ENCODE measurements at places on chromosomes 4 and X. TPM values are rescaled to one million over a fixed set of nuclear protein-coding genes. Genes with fewer than 3 reads are reported as not detected.

Gene NDNF
- polyA plus RNA-seq = not detected

Gene FAM47A
- polyA plus RNA-seq = not detected

Gene ADD1
- polyA plus RNA-seq = 190 TPM

Gene CT45A1
- not detected for polyA plus RNA-seq

Gene TMEM47
- polyA plus RNA-seq = 51.5 TPM

Gene VSIG1
- polyA plus RNA-seq = not detected

Gene UGDH
- 53.7 TPM for polyA plus RNA-seq

Gene UGT2B10
- not detected for polyA plus RNA-seq

Gene MAOB
- 0.46 TPM for polyA plus RNA-seq

- peak; percentile 94 for DNase-seq
Measured at GRCh38 chr4:90317785-90318184, 190.6 kb downstream of the CCSER1 start.

- DNase-seq = peak; percentile 10
Measured at GRCh38 chr4:145076469-145076855, 21.5 kb downstream of the ANAPC10 start.

GRCh38 chr4:3491681-3492405 is 28.7 kb downstream of the DOK7 start:
- peak; percentile 55 for DNase-seq

GRCh38 chrX:152646961-152647360 is 9.3 kb downstream of the GABRQ start:
- DNase-seq = no peak

DNA sequence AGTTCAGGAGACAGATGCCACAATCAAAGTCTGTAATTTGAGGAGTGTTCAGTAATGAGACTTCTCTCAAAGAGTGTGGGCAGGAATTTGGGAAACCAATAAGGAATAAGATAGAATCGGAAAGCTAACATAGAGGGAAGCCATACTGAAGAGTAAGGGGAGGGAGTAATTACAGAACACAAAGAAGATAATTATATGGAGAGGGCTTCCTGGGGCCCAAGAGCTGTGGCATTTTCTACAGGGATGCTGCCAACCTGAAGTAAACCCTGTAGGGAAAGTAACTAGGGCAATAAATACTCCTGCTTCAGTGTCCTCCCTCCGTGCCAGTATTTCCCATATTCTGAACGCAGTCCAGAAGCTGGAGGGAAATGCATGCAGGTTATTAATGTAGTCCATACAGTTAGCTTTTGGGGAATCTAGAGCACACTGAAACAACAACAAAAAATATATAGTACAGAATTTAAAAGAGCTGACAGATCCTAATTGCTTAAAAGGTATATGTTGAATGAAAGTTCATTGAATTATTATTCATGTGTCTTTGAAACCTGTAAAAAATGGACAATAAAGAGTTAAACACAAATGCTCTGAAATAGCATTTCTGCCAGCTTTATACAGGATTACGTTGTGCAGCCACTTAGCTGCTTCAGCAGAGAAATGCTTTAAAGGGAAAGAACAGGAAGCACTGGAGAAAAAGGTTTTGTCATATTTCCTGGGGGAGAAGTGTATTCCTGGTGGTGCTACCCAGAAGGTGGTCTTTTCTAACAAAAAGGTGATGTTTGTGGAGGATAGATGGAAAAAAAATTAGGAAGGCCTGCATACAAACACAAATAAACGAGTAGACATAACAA is 48.0 kb downstream of the CXXC4 start:
- DNase-seq = no peak

GRCh38 chr4:188110036-188110435 is 633 bp upstream of the TRIML2 start:
- DNase-seq = no peak

DNA sequence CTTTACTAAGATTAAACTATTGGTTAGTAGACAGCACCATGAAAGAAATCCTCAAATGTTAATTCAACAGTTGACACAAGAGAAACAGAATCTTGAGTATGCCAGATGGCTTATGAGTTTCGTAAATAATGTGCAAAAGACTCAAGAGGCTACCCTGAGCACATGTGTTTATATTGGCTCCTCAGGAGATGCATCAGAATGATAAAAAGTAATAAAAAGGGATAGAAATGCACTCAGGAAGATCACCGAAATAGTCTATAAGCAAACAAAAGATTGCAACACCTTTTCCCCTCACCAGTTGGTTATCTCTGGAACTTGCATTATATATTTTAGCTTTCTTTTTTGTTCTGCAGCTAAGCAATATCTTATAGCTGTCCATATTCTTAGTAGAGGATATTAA is 84.4 kb downstream of the SCFD2 start:
- DNase-seq = peak; percentile 67

- peak; percentile 81 for DNase-seq
Measured at GRCh38 chr4:138035781-138036258, 206.3 kb downstream of the SLC7A11 start.

GRCh38 chrX:56968980-56969379 is 26.4 kb downstream of the SPIN3 start:
- DNase-seq = peak; percentile 16
